ENCODE measurements at places on chromosomes 16 and 17.
A peak's percentile ranks its signal among the peaks of the same experiment; 100 is the strongest.

DNA sequence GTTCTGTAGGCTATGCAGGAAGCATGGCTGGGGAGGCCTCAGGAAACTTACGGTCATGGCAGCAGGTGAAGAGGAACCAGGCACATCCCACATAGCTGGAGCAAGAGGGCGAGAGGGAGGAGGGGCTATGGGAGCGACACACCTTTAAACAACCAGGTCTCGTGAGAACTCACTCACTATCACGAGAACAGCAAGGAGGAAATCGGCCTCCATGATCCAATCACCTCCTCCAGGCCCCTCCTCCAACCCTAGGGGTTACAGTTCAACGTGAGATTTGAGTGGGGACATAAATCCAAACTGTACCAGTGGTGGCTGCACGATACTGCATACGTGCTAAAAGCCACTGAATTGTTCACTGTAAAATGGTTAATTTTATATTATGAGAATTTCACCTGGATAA, 26.1 kb upstream of the ENPP7 start:
- no peak for DNase-seq

DNA sequence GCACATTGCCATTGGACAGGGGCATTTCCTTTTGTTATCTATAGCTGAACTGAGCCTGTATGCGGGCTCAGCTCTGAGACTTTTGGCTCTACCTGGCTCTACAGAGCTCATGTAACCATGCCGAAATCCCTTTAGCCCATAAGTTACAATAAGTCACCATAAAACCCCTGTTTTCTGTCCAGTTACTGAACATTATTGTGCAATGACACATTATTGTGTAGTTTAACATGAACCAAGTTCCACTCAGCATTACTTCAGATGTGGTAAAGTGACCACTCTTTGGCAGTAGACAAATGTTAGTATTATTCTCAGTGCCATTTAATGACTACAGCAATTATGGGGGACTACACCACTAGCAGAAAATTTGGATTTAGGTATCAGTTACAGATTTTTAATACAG, 65.4 kb upstream of the RASL10B start:
- DNase-seq = no peak

DNA sequence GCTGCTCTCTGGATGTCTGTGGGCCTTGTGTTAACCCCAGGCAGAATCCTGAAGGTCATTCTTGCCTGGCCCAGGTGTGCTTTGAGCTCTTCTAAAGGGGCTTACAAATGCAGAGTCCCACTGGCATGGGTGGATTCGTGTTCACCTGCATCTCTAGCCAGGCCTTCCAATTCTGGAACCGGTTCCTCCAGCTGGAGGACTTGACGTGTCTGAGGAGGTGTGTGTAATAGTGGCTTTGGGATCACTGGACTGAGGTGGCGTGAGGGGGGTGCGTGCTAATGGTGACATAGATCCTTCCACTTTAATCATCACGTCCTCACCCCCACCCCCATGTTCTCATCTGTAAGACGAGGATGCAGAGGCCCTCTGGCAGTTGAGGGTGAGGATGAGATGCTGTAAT, 4.8 kb downstream of the GSE1 start:
- DNase-seq = no peak

GRCh38 chr16:27924411-27925118, 138.9 kb downstream of the GSG1L start:
- no peak for DNase-seq

GRCh38 chr16:46789499-46790414, 41.2 kb downstream of the C16orf87 start:
- no peak for DNase-seq

DNA sequence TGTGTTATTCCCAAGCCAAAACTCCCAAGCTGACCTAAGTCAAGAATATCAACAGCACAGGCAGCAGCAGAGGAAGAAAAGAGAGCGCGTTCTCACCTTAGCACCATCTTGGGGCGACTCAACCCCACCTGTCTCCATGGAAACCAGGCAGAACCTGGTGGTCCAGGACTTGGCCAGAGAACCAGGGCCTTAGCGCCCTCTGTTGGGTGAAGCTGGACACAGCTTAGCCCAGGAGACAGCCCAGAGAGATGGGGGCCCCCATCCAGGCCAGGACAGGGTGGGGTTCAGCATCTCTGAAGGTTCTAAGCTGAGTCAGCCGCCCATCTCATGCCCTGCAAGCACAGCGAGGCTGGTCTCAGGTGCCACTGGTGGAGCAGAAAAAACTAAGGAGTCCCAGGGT, 60.1 kb upstream of the TMEM132E start:
- peak; percentile 22 for DNase-seq

- peak; percentile 93 for DNase-seq
These were observed at the start of gene TMC7 for GRCh38 chr16:18983565-18984434. TMC7 (plus strand) TSS chr16:18983934; CDS start chr16:18984064, 130 bp downstream.

DNA sequence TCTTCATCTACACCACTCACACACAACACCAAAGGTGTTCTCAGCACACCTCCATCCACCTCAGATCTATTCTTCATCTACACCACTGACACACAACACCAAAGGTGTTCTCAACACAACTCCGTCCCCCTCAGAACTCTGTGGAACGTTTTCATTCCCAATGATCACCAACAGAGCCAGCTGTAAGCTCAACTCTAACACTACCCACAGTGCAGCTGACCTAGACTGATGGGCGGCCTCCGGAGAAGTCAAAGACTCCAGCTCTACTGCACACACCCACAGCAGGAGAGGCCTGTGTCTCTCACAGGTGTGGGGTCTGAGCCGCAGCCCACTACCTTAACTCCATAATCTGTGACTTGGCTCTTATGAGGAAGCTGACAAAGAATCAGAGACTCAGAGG, 50.7 kb downstream of the ANKRD11 start:
- no peak for DNase-seq

- DNase-seq = no peak
These were observed 13.3 kb upstream of the FOXF1 start for GRCh38 chr16:86496929-86497461.

- no peak for DNase-seq
These were observed 62.2 kb upstream of the SDK2 start for GRCh38 chr17:73706428-73706827.

- no peak for DNase-seq
These were observed 23.3 kb downstream of the LIMD2 start for GRCh38 chr17:63676584-63676983.

DNA sequence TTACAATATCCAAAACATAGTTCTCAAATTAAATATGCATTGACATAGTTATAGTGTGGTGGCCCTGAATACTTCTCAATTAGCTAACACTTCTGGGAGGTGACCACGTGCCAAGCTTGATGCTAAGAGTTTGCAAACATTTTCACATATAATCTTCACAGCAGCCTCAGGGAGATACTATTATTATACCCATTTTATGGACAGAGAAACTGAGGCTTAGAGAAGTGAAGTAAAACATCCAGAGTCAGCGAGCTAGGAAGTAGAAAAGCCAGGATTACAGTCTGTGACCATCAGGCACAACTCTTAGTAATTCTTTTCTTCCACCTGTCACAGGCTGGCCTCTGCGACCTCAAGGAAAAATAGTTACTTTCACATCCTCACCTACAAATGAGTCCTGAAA, 102.2 kb upstream of the IRX6 start:
- DNase-seq = no peak

DNA sequence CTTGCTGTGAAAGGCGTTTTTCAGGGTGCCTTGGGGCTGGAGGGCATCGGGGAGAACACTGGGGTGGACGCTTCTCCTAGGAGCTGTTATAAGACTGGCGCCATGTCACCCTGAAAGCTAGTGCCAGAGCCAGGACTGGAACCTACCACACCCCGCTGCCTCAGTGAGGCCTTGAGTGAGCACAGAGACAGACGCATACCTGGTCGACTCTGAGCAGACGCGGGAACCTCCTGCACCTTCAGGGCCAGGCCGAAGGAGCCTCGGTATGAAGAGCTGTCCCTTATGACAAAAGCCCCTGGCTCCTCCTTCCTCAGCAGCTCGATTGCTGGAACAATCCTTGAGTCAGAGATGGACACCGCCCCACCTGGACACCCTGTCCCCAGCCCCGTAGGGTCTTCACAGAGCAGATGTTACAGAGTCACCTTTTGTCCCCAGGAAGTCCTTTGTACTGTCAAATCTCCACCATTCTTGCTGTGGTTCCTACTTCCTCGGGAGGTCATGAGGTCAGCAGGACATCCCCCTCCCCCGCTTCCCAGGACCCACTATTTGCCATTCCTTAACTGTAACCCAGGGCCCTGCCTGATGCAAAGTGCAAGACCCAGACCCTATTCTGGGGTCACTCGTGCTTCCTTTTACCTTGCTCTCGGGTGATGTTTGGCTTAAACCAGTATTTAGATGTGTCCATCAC, 17.0 kb downstream of the TNS4 start:
- no peak for DNase-seq

GRCh38 chr17:79093270-79093669, 18.6 kb downstream of the ENGASE start:
- no peak for DNase-seq

- peak; percentile 35 for DNase-seq
These were observed 106.3 kb downstream of the SEC14L1 start for GRCh38 chr17:77247048-77247541.

DNA sequence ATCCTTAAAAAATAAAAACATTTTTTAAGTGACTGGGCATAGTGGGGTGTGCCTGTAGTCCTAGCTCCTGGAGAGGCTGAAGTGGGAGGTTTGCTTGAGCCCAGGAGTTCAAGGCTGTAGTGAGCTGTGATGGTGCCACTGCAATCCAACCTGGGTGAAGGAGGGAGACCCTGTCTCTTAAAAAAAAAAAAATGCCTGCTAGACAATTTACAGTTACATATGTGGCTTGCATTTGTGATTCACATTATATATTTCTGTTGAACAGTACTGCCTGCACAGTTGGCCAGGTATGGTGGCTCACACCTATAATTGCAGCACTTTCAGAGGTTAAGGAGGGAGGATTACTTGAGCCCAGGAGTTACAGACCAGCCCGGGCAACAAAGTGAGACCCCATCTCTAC, 23.4 kb downstream of the CBFB start:
- no peak for DNase-seq

DNA sequence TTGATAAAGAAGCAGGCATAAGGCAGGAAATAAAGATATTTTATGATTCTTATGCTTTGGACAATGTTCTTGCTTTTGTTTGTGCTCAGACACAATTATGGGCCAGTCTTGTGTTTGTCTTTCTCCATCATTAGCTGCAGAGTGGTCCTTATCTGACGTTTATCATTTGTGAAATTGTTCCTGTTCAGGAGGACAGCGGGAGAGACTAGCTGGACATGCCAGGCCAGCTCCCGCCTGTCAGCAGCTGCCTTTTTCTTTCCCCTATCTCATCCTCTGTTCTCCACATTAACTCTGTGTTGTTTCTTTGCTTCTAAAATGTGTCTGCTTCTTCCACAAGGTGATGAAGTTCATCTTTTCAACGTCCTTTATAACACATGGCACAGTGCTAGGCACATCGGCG, 333.5 kb downstream of the NPIPA8 start:
- no peak for DNase-seq

- no peak for DNase-seq
These were observed 7.6 kb downstream of the WSCD1 start for GRCh38 chr17:6077752-6078151.

DNA sequence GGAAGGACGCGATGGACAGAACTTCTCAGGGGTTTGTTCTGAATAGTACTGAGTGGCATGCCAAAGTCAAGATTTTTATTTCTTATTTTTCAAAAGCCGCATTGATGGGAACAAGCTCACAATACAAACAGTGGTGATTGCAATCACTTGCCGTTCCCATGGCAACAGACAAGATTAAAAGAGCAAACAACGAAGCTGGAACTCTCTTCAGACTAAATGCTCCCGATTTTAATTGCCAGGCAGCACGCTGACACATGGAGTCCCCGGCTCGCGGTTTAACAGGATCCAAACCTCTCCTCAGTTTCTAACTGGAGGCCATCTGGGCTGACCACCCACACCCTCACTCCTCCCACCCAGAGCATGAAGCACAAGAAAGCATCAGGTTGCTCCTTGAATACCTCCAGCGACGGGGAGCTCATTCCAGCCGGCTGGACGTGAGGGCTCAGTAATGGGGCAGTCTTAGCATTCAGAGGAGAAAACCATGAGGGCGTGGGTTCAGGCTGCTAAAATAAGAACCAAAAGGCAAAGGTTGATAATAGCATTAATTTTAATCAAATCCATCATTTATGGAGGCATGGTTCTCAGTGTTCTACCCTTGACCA, 41.5 kb downstream of the AIPL1 start:
- DNase-seq = no peak

DNA sequence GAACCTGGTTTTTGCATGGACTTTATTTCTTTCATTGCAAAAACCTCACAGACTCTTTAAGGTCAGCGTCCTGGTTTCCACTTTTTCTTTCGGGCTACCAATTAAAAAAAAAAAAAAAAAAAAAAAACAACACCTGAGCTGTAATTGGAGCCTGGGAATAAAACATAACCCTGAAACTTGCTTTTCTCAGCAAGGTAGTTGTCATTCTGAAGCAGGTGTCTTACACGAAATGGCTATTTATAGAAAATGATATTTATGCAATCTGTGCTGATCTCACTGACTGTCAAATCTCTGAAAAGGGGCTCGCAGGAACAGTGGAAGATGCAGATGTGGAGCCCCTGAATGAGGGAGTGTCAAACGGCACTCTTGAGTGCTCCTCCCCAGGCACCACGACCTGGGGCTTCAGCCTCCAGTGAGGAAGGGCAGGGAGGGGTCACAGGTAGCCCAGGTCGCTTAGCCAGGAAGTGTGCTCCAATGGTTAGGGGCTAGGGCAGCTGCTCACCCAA, 10.4 kb upstream of the COTL1 start:
- no peak for DNase-seq

DNA sequence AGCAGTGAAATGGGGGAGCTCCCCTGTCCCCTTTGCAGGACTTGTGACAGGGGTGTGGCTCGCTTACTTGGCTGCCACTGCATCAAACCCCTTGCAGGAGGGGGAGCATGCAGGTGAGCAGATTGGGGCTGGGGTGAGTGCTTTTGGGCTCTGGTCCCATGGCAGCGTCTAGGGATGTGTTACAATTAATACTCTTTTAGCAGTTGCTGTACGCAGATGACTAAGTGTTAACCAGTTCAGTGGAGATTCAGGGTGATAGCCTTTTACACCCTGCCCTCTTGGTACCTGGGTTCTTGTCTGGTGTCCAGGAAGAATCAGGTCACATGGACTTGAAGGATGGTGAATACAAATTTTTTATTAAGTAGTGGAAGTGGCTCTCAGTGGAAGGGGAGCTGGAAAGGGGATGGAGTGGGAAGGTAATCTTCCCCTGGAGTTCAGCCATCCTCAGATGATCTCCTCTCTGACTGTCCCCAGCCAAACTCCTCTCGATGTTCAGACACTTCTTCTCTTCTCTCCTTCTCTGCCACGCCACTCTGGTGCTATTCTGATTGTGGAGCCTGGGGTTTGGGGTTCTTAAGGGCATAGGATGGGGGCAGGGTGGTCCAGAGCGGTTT, 100.1 kb downstream of the MARF1 start:
- DNase-seq = no peak

DNA sequence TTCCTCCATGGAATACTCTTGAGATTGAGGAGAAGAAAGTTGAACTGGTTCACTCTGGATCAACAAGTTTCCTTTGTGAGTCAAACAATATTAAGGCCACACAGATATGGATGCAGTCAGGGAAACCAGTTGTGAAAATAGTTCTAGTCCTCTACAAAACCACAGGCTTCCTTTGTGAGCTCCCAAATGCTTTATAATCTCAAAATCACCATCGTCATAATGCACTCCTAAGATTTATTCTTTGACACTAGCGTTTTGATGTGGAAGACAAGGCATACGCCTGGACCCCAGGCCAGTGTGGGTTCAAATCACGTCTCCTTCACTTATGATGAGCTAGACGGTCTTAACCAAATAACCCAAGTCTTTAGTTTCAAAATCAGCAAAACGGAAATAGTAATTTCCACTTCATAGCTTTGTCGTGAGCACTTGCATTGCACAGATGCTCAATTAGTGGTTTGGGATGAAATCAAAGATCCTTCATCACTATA, 142.6 kb downstream of the STX8 start:
- DNase-seq = no peak

GRCh38 chr16:892006-892405, 78.8 kb downstream of the LMF1 start:
- DNase-seq = no peak

All from NT2/D1 (cell line).